ENCODE measurements at places on chromosomes 6 and 20. TPM values are rescaled to one million over a fixed set of nuclear protein-coding genes. Genes with fewer than 3 reads are reported as not detected.

Gene SLA2
- total RNA-seq = 31.4 TPM

Gene TXLNB
- 0.42 TPM for total RNA-seq

Gene CLIC5
- total RNA-seq = 7.2 TPM

Gene PAX1
- total RNA-seq = not detected

GRCh38 chr20:29873946-29874345 lies 1383.5 kb upstream of the DEFB115 start:
- H3K4me1 ChIP-seq = no peaks in the 10 kb centered on the region
- H3K27ac ChIP-seq = no peak overlapping the region
- H3K27me3 ChIP-seq = no peaks in the 10 kb centered on the region
- no peak for DNase-seq
- no peak overlapping the region for H3K4me3 ChIP-seq

GRCh38 chr6:155832596-155832995 lies 377.0 kb upstream of the NOX3 start:
- H3K4me1 ChIP-seq = no peaks in the 10 kb centered on the region
- no peak overlapping the region for H3K4me3 ChIP-seq
- H3K27me3 ChIP-seq = no peaks in the 10 kb centered on the region
- no peak overlapping the region for H3K27ac ChIP-seq
- H3K36me3 ChIP-seq = no peaks in the 10 kb centered on the region
- no peak for DNase-seq

DNA sequence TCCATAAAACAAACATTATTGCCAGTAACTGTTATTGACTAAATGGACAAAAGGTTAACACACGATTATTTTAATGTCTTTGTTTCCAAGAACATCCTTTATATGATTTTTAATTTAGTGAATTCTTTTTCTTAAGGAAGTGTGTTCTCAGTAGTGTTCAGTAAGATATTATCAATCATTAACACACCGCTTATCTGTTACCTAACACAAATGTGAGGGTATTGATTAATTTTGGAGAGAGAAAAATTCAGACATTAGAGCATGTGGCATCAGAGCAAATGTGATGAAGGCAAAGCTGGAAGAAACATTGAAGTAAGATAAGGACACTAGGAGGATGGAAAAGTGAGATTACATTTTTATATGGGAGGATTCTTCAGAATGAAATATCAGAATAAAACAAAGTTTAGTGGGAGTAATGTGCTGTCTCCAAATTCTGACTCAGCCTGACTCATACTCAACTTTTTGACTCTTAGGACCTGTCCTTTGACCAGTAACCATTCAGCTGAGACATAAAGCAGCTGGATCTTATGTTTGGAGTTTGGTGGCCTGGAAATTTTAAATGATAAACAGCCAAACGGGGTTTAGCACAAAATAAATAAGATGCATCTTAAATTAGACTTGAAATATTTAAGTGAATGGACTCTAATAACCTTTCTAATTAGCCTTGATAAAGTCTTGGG lies 348.6 kb downstream of the CD109 start:
- no peak for DNase-seq
- no peak overlapping the region for H3K27ac ChIP-seq
- no peak overlapping the region for H3K4me3 ChIP-seq
- H3K27me3 ChIP-seq = no peaks in the 10 kb centered on the region
- H3K4me1 ChIP-seq = no peaks in the 10 kb centered on the region

- no peak overlapping the region for H3K27ac ChIP-seq
- H3K36me3 ChIP-seq = no peaks in the 10 kb centered on the region
- DNase-seq = no peak
- no peaks in the 10 kb centered on the region for H3K4me1 ChIP-seq
- H3K4me3 ChIP-seq = no peak overlapping the region
Observed at GRCh38 chr6:51261691-51262090, 443.0 kb downstream of the TFAP2B start.

DNA sequence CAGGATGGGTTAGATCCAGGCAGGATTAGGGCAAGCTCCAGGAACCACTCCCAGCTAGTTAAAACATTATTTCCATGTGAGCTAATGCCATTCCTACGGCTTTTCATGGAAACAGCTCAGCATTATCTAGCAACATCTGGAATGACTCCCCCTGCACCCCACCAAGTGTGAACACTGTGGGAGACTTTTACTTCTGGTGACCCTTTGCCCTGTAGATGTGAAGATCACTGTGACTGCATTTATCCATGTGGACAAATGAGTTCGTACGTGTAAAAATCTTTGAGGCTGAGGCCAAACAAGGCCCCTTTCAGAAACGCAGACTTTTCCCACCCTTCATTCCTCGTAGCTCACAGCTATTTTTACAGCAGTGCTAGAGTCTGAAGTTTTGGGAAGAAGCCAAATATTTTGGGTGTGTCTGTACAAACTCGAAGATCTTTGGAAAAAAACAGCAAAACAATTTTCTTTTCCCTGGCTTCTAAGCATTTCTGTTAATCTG lies 221.8 kb upstream of the SOX4 start:
- H3K27ac ChIP-seq = no peak overlapping the region
- H3K4me3 ChIP-seq = no peak overlapping the region
- peaks cover 15% of the 10 kb centered on the region for H3K27me3 ChIP-seq
- H3K36me3 ChIP-seq = no peaks in the 10 kb centered on the region
- no peak for DNase-seq

GRCh38 chr20:21322921-21323331 lies 19.8 kb downstream of the XRN2 start:
- peaks cover 48% of the 10 kb centered on the region for H3K4me1 ChIP-seq
- no peaks in the 10 kb centered on the region for H3K27me3 ChIP-seq
- peak overlapping the region; percentile 42 for H3K4me3 ChIP-seq
- H3K27ac ChIP-seq = no peak overlapping the region
- peaks cover 7% of the 10 kb centered on the region for H3K36me3 ChIP-seq
- DNase-seq = no peak
